HT-29 (cell line): ENCODE measurements at places on chromosomes 16 and 17. TPM values are rescaled to one million over a fixed set of nuclear protein-coding genes. Genes with fewer than 3 reads are reported as not detected.

DNA sequence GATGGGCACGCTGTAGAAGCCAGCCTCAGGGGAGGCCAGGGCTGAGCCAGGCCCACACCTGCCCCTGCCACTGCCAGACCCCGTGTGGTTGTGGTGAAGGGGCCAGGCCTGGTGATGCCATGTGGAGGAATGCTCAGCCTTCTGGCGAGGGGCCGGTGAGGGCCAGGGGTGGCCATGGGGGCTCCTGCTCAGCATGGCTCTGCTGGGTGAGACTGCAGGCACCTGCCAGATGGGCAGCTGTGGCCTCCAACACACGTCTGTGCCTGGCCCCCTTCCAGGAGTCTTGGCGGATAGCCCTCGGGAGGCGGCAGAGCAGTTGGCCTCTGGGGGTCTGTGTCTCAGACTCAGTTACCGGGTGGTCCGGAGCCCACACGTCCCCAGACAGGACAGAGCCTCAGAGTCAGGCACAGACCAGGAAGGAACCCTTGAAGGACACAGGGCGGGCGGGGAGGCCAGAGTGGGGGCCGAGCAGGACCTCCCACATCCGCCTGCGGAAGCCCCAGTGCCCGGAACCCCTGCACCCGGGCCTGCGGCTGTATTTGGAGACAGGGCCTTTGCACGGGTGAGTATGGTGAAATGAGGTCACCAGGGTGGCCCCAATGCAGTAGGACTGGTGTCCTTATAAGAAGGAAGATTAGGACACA lies 22.5 kb upstream of the CHMP6 start:
- DNase-seq = no peak

GRCh38 chr17:83201206-83202001 lies 122.0 kb downstream of the METRNL start:
- DNase-seq = no peak

KRT12 gene
- total RNA-seq = 0.33 and 0.39 TPM in 2 replicates

DNA sequence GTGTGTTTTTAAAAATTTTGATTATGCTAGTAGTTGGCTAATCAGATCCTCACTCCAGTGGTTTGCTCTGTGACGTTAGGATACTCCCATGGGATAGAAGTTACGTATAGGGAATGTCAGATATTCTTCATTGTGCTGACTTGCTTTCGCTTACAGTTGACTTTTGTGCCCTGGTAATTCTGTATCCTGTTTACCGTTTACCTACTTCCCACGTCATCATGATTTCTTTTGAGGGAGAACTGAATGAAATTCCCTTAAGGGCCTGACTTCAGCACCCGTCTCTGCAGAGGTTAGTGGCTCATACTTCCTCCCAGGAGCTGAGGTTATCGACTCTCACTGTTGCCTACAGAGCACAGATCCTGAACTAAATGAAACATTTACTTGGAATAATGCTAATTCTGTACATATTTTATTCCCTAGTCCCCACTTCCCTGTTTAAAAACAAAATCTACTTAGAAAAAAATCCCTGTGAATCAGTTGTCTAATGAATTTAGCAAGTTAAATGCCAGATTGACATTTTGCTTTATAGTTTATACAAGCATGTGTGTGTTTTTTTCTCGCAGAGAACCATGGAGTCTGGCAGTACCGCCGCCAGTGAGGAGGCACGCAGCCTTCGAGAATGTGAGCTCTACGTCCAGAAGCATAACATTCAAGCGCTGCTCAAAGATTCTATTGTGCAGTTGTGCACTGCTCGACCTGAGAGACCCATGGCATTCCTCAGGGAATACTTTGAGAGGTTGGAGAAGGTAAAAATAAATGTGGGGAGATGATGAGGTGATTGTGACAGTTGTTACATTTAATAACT lies 2.8 kb downstream of the PRKAR1A start:
- DNase-seq = no peak

GRCh38 chr16:4306470-4307214 lies 9.2 kb upstream of the GLIS2 start:
- DNase-seq = no peak

- DNase-seq = peak; percentile 43
Measured at GRCh38 chr17:81396722-81397313, 1.6 kb downstream of the BAHCC1 start.

- DNase-seq = no peak
Measured at GRCh38 chr17:14580499-14580898, 279.6 kb downstream of the HS3ST3B1 start.
